Stimulated activated CD8-positive, alpha-beta memory T cell treated with anti-CD3 and anti-CD28 coated beads, Interleukin-2, amount 100 ng/mL, for 1 hour (primary cell): ENCODE measurements at places on chromosomes 1 and 21.
A peak's percentile ranks its signal among the peaks of the same experiment; 100 is the strongest.

GRCh38 chr21:17560377-17561025 lies 47.7 kb downstream of the CXADR start:
- no peak for DNase-seq

DNA sequence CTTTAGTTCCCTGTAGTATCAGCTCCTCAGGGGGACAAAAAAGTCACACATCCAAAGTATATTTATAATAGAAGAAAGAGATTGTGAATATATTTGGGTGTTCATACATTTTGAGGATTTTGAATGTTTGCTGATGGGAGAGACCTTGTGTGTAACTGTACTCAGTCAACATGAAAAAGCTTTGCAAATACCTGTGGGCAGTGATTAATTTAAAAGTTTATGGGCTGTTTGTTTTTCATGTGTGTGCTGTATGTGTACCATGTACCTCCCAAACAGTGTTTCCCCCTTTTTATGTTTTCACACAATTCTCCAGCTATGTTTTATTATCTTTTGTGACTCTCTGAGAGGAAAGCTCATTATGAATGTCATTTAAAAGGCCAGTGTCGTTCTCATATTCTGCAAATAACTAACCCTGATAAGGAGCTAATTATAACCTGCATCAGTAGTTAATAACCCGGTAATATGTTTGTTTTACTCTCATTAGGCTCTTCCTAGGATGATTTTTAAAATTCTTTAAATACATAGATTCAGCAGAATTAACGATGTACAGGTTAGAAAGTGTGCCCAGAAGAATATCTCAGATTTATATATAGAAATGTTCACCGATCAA lies 271.5 kb downstream of the NFIA start:
- no peak for DNase-seq

DNA sequence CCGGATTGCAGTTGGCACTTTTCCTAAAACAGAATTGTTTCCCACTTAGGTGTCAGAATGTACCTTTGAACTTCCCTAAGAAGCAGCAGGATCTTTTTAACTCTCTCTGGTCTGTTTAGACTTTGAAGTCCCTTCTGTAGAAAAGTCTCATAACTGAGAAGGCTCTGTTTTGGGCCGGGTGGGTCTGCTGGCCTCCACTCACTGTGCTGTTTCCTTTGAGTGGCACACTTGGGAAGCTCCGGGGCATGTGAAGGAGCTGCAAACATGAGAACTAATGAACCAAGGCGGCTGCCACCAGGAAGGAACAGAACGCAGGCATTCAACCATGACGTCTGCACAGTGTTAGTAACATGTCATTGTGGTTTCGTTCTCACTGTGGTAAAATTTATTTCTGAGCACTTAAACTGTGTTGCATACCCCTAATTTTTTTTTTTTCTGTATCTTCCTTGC lies 19.5 kb upstream of the NCMAP start:
- peak; percentile 42 for DNase-seq

GRCh38 chr21:44991538-44992483 lies 52.0 kb downstream of the SLX9 start:
- no peak for DNase-seq

DNA sequence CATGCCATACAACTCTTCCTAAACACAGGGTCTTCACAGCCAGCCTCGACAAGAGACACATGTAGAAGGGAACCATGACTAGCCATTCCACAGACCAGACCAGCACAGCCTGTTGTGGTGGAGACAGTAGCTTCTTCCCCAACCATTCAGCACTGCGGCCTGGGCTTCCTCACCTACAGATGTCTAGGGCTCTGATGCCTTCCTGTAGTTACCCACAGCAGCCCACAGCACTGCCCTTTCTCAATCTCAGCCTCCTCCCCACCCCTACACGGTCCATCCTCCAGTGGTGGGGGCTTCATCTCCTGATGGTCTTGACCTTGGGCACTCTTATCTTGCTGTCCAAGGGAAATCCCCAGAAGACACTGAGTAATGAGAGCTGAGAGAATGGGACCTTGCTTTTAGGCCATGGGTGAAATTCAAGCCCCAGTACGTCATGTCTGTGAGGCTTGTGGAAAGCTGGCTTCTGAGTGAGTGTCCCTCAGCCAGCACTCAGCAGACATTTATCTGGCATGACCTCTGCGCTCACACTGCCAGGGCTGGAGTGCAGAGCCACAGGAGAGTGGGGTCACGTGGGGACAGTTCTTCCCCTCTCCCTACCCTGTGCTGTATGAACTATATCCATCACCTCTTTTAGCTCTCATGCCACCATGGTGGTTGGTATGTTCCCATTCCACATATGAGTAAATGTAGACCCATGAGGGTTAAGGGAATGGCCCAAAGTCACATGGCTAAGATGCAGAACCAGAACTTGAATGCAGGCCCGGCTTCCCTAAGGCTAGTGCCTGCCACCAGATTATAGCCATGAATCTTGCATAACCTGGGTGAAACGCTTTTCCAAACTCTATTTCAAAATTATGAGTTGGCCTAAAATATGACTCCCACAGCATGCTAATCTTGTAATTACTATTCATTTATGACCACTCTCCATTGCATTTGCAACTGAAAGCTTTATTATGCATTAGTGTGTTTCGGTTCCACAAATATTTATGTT lies 104.7 kb downstream of the HIVEP3 start:
- no peak for DNase-seq

GRCh38 chr1:50208756-50209155 lies 100.0 kb downstream of the ELAVL4 start:
- no peak for DNase-seq

DNA sequence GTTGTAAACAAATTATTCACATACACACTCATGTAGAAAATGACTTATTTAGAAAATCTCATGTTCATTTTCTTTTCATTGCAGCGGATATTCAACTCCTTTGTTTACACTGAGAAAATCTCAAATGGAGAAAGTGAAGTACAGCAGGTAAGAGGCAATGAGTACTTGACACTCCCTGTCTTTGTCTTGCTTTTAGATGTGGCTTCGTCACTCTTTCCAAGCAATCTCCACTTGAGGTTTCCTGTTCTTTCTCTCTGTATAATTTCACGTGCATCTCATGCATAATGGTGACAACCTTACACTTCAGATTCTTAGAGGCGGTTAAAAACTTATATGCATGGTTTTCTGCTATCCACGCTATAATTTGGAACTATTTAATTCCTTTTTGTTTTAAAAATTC lies 80.6 kb downstream of the CACHD1 start:
- DNase-seq = no peak

DNA sequence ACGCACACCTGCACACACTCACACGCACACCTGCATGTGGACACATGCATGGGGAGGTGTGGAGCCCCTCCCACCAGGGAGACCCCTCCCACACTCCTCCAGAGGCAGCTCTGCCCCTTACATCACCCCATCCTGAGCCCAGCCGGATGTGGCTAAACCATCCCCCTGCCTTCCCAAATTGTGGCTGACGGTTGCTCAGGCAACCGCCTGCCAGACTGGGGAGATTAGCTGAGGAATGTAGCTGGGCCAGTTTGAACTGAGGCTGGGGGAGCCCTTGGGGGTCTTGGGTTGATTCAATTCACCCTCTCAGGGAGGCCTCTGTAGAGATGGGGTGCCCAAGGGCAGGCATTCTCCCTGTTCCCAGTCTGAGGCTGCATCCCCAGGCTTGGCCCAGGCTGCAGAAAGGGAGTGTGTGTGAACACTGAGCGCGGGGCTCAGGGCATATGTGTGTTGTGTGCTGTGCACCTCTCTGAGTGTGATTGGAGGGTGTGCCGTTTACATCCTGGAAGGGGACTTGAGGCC lies 12.9 kb downstream of the PTPRU start:
- DNase-seq = no peak

DNA sequence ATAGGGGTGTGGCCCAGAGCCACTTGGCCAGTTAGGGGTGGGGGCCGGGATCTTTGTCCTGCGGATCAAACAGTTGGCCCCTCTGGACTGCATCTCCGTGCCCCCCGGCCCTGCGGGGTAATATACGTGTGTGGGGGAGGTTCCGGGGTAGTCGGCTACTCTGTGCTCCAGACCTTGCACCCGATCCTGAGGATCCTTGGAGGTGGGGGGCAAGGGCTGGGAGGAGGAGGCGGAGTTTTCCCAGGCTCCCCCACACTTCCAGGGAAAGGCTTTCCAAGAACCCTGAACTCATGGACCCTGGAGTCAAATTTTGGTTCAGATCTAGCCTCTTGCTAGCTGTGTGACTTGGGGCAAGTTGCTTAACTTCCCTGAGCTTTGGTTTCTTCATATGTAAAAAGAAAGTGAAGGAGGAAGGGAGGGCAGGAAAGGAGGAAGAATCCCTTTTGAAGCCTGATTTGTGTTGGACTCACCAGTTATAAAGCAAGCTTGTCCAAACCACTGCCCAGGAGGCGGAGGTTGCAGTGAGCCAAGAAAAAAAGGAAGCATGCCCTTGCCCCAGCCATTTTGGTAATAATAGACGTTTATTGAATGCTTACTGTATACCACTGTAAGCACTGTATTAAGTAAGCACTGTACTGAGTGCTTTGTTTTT lies 686 bp downstream of the MIIP start:
- no peak for DNase-seq

DNA sequence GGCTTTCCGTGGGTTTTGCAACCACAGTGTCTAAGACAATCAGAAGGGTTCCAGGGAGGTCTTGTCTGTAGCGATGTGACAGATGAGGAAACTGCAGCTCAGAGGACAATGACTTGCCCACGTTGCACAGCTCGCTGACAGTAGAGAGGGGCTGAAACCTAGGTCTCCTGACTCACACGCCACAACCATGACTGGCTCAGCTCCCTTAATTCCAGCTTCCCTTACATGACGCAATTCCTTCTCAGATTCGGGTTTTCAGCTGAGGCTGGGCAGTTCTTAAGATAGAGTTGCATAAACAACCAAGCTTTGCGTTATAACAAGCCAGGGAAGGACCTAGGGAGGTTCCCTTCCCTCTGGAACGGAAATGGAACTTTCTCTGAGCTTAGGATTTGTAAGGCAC lies 36.3 kb downstream of the DHCR24 start:
- DNase-seq = no peak

GRCh38 chr1:203665993-203666392 lies 39.4 kb downstream of the ATP2B4 start:
- no peak for DNase-seq

- no peak for DNase-seq
Measured at GRCh38 chr1:56462209-56462608, 117.2 kb downstream of the PLPP3 start.

GRCh38 chr1:157961805-157962762 lies 31.4 kb upstream of the KIRREL1 start:
- no peak for DNase-seq

- no peak for DNase-seq
Measured at GRCh38 chr1:225878282-225878681, 3.9 kb downstream of the TMEM63A start.

DNA sequence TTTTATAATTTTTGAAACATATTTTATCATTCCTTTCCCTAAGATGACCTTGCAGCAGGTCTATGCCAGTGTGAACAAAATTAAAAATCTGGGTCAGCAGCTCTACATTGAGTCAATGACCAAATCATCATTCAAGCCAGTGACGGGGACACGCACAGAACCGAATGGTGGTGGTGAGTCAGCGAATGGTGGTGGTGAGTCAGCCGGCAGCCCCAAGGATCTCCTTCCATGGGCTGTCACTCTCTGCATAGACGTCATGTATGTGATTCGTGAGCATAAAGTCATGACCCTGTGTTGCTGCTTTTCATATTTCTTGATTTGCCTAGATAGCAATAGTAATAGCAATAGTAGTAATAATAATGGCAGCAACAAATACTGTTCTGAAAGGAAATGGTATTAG lies 26.3 kb downstream of the PER3 start:
- DNase-seq = no peak

- DNase-seq = no peak
Measured at GRCh38 chr1:63173161-63173560, 149.2 kb upstream of the FOXD3 start.

GRCh38 chr1:87127581-87127980 lies 201.1 kb upstream of the LMO4 start:
- no peak for DNase-seq

DNA sequence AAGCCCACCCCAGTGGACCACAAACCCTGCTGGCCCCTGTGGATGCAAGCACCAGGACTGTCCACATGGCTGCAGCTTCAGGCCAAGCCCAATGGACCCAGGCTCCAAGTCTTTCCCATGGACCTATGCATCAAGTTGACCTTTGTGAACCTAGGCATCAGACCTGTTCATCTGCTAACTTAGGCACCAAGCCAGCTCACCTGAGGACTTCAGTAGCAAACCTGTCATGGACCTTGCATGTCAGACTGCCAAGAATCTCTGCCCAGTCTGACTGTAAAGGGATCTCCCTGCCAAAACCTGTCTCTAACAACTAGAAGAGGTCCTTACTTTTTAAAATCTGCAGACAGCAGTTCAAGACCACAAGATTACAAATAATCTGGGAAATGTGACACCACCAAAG lies 37.8 kb downstream of the FMO3 start:
- DNase-seq = no peak

DNA sequence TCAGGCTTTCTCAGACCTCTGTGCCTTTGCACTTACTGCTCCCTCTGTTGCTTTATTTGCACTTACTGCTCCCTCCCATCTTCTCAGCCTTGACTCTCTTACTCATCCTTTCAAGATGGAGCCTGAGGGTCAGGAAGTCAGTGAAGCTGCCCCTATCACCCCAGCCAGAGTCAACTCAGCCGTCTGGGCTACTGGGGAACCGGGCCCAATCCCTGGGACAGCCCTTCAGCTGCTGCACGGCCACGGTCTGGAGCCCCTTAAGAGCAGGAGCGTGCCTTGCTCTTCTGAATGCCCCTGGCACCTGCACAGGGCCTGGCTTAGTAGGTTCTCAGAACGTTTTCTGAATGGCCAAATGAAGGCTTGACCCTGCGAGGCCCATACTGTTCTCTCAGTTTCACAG lies 244.4 kb downstream of the FOXD2 start:
- no peak for DNase-seq

DNA sequence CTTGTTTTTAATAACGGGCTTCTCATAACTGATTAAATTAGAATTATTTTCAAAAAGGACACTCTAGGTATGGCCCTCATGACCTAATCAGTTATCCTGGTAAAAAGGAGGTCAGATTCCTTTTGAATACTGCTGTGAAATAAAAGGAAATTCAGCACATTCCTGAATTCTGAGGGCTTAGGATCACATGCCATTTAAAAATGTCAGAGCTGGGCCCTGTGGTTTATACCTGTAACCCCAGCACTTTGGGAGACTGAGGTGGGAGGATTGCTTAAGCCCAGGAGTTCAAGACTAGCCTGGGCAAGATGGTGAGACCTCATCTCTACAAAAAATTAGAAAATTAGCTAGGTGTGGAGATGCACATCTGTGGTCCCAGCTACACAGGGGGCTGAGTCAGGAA lies 18.0 kb upstream of the RABGGTB start:
- DNase-seq = no peak

- DNase-seq = no peak
Measured at GRCh38 chr1:176770066-176770465, 307.1 kb downstream of the PAPPA2 start.
